ENCODE measurements at places on chromosomes 7 and 10. TPM values are rescaled to one million over a fixed set of nuclear protein-coding genes. Genes with fewer than 3 reads are reported as not detected.

- no peak for DNase-seq
Measured at GRCh38 chr10:75911426-75911825, 480.0 kb downstream of the LRMDA start.

- no peak for DNase-seq
Measured at GRCh38 chr10:102384606-102385429, 10.7 kb upstream of the NFKB2 start.

DNA sequence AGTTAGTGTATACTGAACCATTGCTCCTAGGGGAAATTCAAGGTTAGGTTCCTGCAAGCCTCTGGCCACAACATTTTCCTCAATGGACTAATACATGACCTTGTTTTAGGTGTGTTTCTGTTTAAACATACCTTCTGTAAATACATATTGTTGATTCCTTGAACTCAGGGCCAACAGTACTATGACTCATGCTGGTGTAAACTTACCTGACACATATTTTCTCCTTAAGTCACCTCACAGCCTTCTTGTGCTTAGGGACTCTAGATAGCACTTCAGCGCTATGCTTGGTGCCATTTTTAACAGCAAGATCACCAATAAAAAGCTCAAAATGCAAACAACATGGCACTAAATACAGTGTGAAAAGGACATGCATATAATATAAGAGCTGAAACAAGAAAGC is 176.4 kb downstream of the TAX1BP1 start:
- no peak for DNase-seq

DNA sequence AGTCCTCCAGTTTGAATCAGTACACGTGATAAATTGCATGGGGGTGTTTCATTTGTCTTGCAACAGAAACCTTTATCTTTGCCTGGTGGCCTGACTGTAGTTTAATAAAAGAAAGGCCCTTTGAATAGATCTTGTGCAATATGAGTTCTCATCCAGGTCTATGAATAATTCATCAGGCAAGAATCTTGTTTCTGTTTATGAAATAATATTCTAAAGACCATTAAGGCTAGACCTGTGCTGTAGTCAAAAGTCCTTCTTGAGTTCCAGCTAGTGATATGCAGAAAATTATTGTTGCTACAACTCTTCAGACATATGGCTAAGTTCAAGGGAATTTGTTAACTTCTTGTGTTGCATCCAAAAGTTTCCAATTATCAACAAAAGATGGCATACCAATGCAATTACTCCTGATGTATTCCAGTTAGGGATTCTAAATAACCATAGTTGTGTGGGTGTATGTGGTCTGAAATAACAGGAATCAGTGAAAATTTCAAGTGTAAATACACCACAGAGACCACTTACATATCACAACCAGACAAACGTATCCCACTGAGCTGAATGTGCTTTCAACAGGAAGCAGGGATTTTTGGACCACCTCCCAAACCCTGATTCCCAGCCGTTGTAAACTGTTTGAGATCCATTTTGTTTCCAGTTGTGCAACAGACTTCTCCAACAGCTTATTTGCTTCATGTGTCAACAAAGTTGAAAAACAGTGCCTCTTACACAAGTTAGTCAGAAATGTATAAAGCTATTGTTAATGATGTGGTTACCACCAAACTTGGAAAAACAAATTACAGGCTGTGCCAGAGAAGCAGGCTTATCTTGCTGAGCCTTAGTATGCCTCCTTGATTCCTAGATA is 54.7 kb upstream of the BICC1 start:
- no peak for DNase-seq

- DNase-seq, result no peak
Measured at GRCh38 chr10:99610221-99610620, 10.0 kb downstream of the SLC25A28 start.

GRCh38 chr10:11668847-11669610 is 57.6 kb upstream of the USP6NL start:
- no peak for DNase-seq

The GIMAP1 gene
- 1.8 TPM for total RNA-seq

Data from Peyer's patch (tissue), 4 donors.